ENCODE measurements at places on chromosomes 5 and 9.

- DNase-seq: no peak
Measured at GRCh38 chr9:128280084-128280622, 4.1 kb downstream of the SWI5 start.

DNA sequence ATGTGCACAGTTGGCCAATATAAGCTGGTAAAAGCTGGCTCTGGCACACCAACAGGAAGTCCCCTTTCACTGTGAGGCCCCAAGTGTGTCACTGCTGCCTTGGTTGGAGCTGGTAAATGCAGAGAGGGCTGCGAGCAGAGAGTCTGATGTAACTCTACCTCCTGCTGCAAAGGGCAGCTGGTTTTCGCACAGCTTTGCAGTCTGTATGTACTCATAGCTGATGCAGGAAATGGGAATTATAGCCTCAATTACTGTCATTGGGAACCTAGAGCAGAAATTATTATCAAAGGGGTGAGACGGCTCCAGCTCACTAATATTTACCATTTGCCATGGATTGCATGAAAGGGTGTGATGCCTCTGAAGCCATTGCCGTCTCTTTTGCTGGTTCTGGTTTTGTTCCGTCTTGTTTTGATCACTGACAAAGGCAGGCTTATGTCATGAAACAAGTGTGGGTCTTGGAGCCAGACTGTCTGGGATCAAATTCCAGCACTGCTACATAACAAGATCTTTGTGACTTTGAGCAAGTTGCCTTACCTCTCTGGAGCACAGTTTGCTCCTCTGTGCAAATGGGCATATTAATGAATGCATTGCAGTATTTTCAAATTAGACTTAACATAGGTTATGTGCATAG lies 124.3 kb upstream of the SLC25A48 start:
- no peak for DNase-seq

GRCh38 chr5:173123416-173123815 lies 20.9 kb upstream of the BNIP1 start:
- DNase-seq: no peak

- no peak for DNase-seq
Measured at GRCh38 chr9:8599937-8600336, 800.4 kb upstream of the DMAC1 start.

GRCh38 chr5:173554989-173555705 lies 61.3 kb downstream of the BOD1 start:
- no peak for DNase-seq

- no peak for DNase-seq
Measured at GRCh38 chr9:77922591-77922990, 109.0 kb downstream of the GNAQ start.

DNA sequence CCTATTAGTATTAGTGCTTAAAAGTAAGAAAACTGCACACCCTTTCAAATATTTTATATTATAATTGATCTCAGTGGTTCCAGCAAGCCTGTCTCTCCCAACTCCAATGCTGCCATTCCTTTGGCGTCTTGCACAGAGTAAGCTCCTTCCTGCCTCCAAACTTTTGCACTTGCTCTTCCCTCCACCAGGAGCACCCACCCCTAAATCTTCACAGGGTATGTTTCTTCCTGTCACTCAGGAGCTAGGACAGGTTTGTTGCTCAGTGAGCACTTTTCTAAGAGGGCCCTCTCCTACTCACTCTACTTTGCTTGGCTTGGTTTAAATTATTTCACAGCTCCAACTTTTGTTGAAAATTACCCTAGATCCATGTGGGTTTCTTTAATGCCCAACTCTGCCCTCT lies 189.1 kb upstream of the ADRA1B start:
- DNase-seq: no peak

- DNase-seq: no peak
Measured at GRCh38 chr5:173880306-173880985, 7.7 kb upstream of the CPEB4 start.

GRCh38 chr5:77285251-77285841 lies 74.9 kb downstream of the PDE8B start:
- DNase-seq: no peak

DNA sequence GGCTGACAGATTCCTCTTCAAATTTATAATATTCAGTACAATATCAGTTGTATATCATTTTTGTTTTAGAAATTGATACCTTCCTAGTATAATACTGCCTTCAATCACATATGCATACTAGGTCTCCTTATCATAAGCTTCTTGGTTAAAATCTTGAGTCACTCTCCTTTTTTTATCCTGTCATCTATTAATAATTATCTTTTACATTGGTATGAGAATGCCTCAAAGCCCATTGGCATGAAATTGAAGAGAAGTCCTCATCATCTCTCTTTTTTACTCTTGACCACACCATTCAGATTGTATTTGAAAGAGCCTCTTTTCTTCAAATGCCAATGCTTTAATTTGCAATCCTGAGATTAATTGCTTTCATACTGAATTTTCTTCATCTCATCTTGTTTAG lies 810.3 kb downstream of the BRINP1 start:
- DNase-seq: no peak

DNA sequence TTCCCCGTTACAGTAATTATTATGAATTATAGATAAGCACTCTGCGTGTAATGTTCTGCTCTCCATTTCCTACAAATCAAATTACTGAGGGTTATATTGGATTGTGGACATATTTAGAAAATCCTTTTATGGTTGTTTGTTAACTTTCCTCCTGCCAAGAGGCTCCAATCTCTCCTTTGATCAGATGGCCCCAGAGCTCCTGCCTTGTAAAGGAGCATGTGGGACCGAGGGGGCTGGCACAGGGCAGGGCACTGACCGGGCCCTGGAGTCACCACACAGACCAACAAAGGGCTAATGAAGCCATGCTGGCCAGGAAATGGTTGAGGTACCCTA lies 415.9 kb downstream of the EFNA5 start:
- DNase-seq: no peak

DNA sequence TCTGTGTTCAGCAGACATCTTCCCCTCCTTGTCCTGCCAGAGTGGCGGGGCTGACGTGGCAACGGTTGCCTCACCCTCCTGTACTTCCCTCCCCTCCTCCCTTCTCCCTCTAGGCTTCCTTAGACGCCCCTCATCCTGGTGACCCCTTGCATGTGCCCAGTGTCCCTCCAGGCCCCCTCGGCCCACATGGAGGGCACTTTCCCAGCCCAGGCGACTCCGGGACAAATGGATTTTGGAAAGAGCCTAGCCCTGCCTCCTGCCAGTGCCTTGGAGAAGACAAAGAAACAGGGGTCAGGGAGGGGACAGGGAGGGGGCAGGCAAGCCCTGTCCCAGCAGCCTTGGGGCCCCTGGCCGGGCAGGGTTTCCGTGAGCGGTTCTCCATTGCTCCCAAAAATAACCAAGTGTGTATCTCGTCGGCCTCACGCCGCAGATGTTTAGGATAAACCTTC lies 38.3 kb upstream of the NEURL1B start:
- no peak for DNase-seq

DNA sequence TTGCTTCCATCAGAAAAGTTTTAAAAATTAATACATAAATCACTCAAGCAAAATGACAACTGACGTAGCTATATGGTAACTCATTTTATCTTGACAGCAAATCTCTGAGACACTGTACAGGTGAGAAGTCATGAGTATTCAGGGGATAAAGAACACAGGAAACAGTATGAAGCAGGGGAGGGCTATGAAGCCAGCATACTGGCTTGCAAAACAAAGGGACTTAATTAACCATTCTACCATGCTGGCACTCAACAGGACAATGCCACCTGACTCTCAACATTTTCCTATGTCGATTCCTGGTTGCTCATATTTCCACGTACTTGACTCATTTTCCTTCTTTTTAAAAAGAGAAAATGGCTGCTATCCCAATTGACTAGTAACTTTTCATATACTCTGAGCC lies 151.4 kb upstream of the RETREG1 start:
- no peak for DNase-seq

GRCh38 chr5:34930870-34931269 lies 1.5 kb downstream of the DNAJC21 start:
- no peak for DNase-seq

DNA sequence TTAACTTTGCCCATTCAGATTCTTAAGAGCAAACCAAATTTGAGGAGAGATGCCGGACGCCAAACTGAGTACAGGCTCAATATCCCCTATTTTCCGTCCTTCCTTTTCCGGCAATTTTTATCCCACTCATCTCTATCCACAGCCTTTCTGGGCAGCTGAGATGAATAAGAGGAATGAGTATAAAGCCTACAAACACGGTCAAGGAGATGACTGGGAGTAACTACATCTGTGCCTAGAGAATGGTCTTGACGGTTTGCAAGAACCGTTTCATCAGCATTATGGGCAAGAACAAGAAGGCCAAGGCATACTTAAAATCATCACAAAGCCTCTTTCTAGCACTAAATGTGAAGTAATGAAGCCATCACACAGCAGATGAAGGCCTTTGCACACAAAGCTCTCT lies 227.3 kb downstream of the DCP2 start:
- DNase-seq: no peak

DNA sequence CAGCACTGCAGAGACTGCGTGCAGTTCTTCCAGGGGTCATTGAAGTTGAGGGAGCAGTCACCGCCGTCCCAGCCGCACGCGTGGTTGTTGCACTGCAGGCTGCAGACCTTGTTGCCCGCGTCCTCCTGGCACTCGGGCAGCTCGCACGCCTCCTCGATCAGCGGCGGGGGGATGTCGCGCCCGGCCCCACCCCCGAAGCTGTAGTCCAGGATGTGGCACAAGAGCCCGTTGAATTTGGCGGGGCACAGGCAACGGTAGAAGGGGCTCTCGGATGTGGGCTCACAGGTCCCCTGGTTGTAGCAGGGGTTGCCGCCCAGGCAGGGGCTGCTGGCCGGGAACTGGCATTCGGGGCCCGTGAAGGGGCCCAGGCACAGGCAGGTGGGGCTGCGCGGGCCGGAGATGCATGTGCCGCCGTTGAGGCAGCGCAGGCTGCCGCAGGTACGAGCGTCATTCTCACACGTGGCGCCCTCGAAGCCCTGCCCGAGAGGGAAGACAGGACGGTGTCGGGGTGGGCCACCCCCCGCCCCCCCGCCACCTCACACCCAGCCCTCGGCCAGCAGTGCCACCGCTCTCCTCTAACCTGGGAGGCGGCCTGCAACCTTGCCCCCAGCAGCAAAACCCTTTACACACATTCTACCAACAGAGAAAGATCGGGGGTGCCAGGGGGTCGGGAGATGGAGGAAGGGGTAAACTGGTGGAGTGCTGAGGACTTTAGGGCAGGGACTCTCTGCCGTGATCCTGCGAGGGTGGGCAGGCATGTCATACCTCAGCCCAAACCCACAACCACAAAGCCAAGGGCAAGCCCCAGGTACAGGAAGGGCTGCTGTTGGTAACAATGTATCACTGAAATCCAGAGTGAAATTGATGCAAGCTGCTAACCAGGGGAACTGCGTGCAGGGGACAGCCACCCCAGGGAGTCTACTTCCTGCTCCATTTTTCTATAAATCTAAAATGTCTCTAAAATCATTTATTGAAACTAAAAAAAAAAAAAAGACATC lies 22.9 kb upstream of the SEC16A start:
- DNase-seq: no peak

DNA sequence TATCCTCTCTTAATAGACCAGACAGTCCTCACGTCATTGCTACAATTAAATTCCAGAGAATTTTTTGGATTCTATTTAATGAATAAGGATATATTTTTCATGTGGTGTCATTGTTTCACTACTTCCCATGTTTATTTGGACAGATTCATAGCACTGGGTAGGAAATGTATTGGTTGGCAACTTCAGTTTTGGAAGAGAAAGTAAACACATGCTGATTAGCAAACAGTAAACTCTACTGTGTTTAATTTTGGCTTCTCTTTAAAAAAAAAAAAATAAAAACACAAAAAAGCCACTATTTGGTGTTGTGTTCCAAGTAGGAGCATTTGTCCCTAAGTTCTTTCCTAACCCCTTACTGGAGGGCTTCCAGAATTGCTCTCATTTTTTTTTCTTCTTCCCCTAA lies 77.3 kb downstream of the NFIB start:
- DNase-seq: no peak

GRCh38 chr5:172861461-172861860 lies 27.4 kb downstream of the ERGIC1 start:
- no peak for DNase-seq

DNA sequence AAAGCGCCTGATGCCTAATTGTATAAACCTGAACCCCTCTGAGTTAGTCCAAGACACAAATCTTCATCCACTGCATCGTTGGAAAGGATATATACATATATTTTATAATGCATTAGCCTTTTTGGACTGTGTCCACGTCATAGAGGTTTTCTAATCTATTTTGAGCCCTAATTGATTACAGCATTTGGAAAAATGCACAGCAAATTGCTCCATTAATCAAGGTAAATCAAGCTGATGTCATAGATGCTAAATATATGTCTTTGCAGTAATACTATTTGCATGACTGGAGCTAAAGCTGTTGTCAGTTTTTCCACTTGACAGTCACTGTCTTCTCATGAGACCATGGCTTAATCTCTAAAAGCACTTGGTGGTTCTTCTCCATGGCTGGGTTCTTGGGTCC lies 483.5 kb upstream of the TNC start:
- no peak for DNase-seq

DNA sequence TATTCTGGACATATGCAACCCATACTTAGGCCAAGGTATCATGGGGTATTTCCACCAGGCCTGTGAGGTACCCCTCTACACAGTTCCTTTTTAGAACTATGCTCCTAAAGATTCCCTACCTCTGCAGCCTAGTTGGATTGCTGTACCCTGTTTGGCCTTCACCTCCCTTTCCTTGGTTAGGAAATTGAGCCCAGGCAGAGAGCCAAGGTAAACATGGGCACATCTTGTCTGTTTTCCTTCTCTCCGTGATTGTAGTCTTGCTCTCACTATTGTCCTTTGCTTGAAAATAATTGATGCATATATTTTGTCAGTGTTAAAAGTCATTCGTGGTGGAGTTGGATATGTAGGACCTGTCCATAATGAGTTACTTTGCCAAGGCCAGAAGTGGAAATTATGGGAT lies 26.7 kb downstream of the BDP1 start:
- DNase-seq: no peak

DNA sequence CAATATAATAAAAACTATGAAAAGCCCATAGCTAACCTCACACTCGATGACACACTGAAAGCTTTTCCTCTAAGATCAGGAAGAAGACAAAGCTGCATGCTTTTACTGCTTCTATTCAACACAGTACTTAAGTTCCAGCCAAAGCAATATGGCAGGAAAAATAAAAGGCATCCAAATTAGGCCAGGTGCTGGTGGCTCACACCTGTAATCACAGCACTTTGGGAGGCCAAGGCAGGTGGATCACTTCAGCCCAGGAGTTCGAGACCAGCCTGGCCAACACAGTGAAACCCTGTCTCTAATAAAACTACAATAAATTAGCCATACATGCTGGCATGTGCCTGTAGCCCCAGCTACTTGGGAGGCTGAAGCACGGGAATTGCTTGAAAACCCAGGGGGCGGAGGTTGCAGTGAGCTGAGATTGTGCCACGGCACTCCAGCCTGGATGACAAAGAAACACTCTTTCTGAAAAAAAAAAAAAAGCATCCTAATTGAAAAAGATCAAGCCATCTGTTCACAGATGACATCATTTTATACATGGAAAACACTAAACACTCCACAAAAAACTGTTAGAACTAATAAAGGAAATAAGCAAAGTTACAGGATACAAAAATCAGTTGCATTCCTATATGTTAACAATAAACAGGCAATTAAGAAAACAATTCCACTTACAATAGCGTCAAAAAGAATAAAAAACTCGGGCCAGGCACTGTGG lies 17.9 kb downstream of the ZFR start:
- DNase-seq: no peak

- DNase-seq: no peak
Measured at GRCh38 chr9:80320480-80320879, 748.7 kb downstream of the TLE4 start.

Data from T-helper 22 cell (primary cell).